ENCODE measurements at places on chromosomes 6 and 20.

- no peak for DNase-seq
Observed at GRCh38 chr6:132742495-132742894, 15.2 kb downstream of the VNN2 start.

DNA sequence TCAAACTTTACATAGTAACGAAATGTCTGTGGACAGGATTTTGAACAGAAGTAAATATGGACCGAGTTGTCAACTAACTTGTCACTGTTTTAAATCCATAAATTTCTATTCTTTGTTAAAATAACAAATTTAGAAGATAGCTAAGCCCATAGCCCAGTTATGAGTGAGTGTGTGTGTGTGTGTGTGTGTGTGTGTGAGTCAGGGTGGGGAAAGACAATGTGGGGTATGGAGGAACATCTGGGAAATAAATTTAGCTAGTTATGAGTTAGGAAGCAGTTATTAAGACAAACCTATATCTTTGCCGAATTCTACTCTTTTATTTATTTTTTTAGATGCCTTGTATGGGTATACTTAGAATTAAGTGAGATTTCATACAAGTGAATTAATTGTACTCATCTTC is 9.0 kb downstream of the TPBG start:
- no peak for DNase-seq

DNA sequence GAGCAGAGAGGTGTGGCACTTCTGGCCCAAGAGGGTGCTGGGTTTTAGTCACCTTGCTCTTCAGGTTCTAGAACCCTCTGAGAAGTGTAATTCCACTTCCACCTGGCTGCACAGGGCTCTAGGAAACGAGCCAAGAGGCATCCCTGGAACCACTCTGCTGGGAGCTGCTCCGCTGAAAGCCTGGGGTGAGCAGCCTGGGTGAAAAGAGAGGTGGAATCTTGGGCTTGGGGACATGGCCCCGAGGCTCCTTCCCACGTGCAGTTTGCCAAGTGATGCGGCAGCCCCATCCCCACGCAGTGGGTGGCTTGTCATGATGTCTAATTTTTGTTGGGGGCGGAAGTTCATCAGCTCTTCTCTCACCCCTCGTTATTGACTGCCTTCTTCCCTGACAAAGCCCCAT is 32.8 kb downstream of the PPP1R16B start:
- no peak for DNase-seq

- DNase-seq: no peak
Observed at GRCh38 chr20:2171266-2171790, 69.7 kb downstream of the STK35 start.

GRCh38 chr6:26185004-26185403 is 97.8 kb downstream of the HFE start:
- no peak for DNase-seq

- no peak for DNase-seq
Observed at GRCh38 chr6:72272958-72273357, 348.9 kb upstream of the KCNQ5 start.

DNA sequence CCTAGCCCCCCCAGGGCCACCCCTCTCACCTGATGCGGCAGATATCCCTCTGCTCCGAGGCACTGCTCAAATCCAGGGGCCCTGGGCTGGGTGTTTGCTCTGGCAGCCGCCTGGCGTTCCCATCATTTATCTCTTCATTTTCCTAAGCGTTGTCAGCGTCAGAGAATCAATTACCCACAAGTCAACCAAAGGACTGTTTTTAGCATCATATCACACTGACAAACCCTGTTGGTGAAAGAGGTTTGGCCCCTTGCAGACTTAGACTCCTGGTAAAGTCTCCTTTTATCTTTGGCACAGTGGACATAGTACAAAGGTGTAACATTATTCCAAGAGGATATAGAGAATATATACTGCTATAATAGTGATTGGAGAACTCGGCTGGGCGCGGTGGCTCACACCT is at the start of gene GHRH:
Gene GHRH, minus strand, starts transcription at position 101 of the 400 bp plus-strand sequence. CDS start 4,925 bp downstream, outside the sequence.
- no peak for DNase-seq

DNA sequence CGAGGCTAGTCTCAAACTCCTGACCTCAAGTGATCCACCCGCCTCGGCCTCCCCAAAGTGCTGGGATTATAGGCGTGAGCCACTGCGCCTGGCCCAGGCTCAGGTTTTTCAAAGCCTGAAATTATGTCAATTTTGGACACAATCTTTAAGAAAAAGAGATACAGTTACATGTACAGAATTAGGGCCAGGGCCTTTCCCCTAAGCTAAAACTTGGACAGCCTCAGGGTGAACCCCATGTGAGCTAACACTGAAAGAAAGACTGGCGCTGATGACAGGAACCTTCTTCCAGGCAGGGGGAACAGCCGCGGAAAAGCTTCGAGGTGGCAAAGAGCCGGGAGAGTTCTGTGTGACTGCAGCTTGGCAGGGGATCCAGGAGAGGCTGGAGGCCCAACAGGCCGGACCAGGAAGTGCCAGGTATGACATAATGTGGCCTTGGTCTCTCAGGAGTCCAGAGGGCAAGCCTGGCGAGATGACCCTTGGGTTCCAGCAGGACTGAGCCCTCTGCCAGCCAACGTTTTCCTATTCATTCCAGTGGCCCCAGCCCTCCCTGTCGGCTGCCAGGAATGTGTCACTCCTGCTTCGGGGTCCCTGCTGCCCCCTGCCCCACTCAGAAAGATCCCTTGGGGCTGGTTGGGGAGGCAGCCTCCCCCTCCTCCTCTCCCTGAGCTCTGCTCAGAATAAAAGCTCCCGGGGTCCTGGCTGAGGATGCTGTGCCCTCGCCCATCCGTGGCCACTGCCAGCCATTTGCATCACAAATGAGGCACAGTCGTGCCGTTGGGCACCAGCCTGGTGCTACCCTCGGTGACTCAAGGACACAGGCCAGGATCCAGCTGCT is 37.3 kb downstream of the RBM38 start:
- DNase-seq: no peak

- no peak for DNase-seq
Observed at GRCh38 chr6:158756977-158757752, 62.0 kb downstream of the EZR start.

- no peak for DNase-seq
Observed at GRCh38 chr6:125832391-125833117, 41.8 kb downstream of the NCOA7 start.

GRCh38 chr6:85569323-85569722 is 24.3 kb downstream of the SNX14 start:
- DNase-seq: no peak

DNA sequence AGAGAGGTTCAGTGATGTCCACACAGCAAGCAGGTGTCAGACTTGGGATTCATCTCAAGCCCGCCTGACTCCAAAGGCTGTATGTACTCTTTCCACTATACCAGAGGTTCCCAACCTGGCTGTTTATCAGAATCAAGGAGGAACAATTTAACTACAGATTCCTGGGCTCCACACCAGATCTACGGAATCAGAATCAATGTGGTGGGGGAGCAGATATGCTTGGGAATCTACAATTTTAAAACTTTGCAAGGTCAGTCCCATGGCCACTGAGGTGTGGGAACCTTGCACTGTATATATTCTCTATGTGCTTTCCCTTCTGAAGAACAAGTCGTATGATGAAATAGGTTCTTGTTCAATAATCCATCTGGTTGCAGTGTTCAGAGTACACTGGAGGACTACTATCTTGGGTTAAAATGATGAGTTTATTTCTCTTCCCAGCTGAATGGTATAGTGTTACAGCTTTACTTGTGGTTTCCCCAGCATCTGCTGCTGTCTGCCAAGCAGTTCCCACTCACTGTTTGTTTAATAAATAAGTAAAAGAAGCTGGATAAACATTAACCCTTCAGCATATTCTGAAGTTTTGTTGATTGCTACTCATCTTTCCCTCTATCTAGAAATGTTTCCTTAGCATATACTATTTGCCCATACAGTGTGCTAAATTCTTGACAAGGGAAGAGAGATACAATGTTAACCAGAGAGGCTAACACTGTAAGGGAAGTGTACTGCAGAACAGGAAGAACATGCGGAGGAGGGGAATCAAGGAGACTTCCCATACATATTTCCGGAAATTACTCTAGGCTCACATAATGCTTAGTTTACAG is 9.9 kb downstream of the TTI1 start:
- no peak for DNase-seq

GRCh38 chr20:36147690-36148089 is 6.8 kb upstream of the EPB41L1 start:
- no peak for DNase-seq

DNA sequence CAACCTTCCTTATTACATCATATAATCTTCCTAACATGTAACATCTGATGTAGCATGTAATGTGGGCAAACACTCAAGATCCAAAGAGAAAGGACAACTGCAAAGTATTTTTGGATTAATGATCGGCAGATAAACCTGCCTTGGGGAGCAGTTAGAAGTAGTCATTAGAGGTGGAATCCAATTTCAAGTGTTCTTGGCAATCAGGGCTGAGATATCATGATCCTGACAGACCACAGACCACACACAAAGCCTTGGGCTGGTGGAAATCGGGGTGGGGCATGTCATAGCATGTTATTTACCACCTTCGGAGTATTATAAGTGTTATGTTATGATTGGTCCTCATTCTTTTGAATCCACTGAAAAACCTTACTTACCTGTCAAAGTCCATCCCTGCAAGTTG is 16.3 kb downstream of the NCOA5 start:
- no peak for DNase-seq

DNA sequence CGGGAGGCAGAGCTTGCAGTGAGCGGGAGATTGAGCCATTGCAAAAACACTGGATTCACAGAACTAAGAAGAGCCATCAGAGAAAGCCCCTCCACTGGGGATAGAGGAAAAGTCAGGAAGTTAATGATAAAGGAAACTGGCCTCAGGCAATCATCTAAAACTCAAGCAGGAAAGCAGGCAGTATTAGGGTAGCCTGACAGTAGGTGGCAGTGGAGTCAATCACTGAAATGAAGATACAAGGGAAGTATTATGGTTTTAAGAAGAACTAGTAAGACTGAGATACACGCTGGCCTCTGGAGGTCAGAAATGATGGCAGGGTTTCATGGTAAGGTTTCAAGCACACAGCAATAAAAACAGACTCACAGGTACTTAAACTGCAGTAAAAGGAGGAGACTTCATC is 578.3 kb downstream of the HACE1 start:
- DNase-seq: no peak

DNA sequence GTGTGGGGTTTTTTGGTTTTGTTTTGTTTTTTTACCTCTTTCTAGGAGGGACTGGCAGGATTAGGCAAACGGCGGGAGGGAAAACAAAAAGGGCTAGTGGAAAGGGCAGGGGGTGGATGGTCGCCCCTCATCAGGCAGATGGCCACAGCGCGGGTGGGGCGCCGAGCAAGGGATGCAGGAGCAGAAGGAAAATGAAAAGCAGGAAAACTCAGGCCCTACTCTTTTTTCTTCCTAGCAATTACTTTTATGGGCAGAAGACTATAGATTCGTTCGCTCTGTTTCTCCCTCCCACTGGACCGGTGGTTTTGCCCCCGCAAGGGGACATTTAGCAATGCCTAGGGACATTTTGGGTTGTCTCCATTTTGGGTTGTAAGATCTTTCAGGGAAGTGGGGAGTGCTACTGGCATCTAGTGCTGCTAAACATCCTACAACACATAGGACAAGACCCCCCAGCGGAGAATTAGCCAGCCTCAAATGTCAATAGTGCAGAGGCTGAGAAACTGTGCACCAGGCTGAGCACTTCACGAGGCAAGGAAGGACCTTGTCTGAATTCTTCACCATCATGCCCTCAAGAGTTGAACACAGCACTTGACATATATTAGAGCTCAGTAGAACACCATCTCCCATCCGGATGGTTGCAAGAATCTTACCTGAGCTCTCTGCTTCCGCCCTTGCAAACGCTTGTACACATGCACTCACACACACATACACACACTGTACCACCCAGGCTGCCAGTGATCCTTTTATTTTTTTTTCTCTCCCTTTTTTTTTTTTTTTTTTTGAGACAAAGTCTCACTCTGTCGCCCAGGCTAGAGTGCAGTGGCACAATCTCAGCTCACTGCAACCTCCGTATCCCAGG is 4.8 kb upstream of the ZMYND8 start:
- no peak for DNase-seq

DNA sequence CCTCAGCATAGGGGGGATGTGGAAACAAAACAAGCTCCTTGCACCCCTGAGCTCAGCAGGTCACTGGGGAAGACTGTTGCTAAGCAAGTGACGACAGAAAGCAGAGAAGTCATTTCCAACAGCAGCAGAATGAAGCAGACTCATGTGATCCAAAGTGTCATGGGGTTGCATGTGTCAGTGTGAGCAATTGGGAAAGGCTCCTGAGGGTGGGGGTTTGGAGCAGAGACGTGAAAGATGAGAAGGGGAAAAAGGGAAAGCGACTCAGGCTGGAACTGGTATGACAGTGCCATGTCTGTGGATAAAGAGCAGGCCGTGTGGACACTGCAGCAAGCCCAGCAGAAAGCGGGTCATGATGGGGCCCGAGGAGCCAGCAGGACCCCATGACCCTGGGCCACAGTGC is 363.9 kb downstream of the PREX1 start:
- no peak for DNase-seq

DNA sequence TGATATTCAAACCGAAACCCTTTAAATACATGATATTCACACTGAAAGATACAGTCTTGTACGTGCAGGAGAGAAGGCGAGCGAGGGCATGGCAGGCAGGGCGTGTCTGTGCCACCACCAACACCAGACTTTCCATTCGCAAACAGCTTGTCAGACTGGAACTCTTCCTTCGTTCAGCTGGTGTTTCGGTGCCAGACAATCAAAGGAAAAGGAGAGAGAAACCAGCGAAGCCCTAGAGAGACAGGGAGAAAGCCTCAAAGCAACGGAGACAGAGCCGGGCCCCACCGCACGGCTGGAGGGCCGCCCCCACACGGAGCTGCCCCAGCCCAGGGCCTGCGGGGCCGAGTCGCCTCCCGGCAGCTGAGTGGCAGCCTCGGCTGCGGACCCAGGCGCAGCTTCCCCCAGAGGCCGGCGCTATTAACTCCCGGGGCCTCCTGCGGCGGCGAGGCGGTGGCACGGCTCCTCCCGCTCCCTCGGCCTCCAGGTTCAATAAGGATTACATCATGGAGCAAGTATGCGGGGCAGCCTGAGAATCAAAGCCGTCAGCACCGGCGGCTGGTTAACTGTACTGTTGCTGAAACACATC is 32.1 kb upstream of the NR2E1 start:
- DNase-seq: peak; percentile 42

DNA sequence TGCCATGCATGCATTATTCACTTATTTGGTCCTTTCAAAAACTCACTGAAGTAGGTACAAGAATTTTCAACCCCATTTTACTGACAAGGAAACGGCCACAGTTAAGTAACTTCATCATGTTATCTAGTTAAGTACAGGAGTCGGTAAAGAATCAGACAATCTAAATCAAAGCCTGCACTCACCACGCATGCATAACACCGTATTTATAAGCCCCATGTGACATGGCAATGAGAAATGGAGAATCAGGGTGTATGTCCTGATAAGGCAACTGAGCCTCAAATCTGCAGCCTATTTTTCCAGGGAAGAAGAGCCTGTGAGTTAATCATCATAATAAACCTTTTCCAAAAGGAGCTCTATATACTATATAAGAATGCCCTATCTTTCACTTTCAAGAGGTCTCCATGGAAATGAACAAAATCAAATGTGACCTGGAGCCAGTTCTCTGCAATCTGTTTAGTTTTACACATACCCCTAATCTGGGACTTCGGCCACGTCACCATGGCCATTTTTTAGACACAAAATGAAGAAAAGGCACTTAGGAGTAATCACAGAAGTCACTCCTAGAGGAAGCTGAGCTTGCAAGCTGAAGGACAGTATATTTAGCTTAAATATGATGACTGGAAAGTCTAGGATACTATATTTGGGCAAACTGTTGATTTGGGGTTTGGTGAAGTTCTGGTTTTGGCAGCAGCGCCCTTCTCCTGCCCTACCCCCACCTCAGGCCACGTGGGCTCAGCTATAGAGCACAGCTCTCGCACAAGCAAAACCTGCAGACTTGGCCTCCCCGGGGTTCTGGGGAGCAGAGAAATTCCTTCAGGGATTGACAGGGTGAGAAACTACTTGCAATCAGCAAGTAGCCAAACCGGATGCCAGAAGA is 19.2 kb downstream of the TRAM2 start:
- no peak for DNase-seq
